A172 (cell line): ENCODE measurements at places on chromosomes 5 and 9. TPM values are rescaled to one million over a fixed set of nuclear protein-coding genes. Genes with fewer than 3 reads are reported as not detected.

DNA sequence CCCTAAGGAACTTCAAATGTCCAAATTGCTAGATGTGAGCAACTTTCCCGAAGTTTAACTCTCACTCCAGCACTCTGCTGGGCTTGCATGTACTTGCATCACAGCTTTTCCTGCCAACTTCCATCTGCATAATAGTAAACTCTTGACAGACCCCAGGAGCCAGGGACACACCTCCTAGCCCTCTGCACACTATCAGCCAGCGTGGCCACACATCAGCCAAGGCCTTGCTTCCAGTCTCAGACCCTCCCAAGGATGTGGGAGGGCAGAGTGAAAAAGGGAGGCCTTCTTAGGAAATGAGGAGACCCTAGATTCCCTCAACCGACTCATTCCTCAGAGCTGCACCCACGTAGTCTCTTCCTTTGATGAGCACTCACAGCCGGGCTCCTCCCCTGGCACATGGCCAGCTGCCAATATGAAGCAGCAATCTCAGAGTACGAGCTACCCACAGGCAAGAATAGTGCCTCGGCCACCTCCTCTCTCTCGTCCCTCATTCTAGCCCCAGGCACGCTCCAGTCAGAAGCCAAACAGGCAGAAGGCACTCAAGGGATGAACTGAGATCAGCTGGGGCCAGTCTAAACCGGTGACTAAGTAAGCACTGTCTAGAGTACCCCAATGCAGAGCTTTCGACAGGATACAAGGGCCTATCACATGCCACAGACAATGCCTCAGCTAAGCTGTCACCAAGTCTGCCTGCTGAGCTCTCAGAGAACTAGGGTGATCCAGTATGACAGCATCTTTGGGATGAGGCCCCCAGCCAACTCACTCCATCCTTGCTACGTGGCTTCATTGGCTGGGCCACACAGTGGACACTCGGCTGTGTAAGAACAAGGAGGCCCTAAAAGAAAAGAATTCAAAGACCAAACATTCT lies 2.3 kb downstream of the P4HA2 start:
- peak; percentile 41 for DNase-seq

DNA sequence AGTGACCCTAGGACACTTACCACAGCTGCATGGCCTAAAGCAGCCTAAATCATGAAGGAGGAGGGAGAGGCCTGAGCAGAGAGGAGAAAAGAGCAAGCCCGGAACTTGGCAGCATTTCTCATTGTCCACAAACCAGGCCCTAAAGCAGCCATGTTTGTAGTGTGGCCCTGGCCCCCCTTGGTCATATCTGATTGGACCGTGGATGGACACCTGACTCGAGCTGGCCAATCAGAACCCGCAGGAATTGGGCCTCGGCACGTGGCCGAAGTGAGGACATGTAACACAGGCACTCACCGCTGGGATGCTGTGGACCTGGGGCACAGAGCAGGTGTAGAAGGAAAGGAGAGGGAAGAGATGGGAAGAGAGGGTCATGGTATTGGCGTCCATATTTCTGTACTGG lies 56.9 kb downstream of the ASS1 start:
- DNase-seq, result no peak

DNA sequence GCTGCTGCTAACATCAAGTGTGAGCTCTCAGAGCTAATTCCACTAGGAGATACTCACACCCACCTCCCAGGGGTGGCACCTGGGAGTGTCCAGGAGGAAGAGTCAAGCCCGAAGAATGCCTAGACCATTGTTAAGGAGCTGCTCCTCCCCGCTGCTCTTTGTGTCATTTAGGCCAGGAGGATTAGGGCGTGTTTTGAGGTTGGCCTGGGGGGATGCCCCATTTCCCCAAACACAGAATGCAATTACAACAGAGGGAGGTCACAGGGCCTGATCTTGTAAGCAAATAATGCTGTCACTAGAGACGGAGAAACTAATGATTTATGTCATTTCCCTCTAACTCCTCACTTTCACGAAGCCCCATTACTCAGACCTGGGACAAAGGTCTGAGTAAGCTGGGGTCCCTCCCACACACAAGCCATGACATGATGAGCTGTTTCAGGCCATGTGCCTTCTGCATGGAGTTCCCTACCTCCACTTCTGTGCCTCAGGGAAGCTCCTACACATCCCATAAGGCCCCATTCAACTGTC lies 312.5 kb downstream of the ACTL7B start:
- DNase-seq, result peak; percentile 88

DNA sequence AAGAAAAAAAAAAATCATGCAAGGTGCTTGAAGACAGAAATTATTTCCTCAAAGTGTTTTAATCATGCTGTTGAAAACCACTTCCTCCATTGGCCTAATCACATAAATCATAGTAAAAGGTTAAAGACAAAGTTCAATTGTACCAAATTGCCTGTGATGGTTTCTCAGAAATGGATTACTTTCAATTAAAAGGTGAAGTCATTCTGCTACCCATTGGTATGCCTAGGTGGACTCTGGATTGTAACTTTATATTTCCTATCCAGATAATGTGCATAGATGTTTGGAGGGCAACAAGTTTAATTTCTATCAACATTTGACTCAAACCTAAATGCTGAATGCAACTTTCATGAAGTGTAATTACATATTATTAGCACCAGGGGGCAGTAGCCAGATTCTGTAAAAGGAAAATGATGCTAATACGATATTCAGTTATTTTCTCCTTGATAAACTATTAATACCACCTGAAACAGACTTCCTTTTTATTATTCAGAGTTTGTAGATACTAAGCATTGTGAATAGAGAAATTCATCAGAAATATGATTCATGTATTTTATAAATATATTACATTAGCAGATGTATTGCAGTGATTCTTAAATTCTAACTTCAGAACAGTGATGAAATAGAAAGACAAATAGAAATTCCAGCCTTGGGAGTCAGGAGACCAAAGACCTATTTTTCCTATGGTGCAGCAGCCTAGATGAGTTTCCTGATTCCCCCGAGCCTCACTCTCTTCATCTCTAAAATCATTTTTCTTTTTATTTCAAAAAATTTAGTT lies 148.2 kb downstream of the CAAP1 start:
- no peak for DNase-seq

GRCh38 chr9:128497824-128498610 lies 6.5 kb upstream of the GLE1 start:
- DNase-seq, result no peak

- no peak for DNase-seq
Measured at GRCh38 chr5:68839019-68839552, 254.7 kb upstream of the SLC30A5 start.

DNA sequence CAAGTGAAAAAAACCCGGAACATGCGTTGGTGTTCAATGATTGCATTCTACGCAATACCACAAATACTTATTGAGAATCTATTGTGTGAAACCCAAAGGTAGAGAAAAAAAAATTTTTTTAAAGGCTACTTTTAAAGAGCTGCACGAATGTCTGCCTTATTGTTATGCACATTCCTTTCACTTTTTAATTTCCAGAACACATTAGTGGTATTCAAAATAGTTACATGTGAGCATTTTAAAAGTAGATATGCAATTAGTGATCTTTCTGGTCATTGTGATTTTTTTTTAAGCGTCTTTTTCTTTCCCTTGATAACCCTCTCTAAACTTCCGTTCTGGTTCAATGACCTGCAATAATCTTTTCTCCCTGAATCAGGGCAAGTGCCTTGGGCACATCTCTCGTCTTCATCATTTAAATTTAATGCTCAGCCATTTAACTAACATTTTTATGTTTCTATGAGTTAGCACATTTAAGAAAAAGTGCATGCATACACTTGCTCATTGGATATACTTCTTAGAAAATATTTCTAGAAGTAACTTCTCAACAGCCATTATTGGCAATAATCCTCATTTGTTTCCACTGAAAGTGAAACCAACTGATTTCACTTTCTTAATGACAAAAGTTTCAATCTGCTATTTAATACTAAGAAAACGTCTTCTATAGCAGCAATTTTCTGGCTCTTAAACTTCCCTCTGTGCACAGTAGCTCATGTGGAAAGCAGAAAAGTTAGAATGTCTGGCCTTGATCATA lies 80.3 kb downstream of the CDH6 start:
- peak; percentile 6 for DNase-seq

GRCh38 chr9:124502711-124503702 lies 4.2 kb downstream of the NR5A1 start:
- no peak for DNase-seq

DNA sequence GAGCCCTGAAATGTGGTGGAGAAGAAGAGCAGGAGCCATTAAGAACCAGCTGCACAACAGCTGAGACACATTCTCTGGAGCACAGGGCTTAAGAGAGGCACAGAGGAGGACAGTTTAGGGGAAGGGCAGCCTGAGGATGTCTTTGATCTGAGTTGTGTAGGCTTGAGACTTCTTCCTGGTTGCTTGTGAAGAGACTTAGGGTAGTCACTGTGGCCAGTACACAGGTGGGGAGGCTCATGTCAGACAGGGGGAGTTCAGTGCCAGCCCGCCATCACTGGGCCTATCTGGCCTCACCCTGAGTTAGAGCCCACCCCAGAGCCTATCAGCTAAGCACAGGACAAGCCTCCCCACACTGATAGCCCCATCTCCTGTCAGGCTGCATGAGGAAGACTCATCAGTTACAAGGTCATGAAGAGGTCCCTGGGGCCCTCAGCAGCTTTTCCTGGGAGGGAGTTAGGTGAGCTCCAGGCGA lies 19.8 kb downstream of the SLC22A4 start:
- no peak for DNase-seq

- DNase-seq, result no peak
Measured at GRCh38 chr5:174083056-174083827, 37.7 kb downstream of the NSG2 start.

DNA sequence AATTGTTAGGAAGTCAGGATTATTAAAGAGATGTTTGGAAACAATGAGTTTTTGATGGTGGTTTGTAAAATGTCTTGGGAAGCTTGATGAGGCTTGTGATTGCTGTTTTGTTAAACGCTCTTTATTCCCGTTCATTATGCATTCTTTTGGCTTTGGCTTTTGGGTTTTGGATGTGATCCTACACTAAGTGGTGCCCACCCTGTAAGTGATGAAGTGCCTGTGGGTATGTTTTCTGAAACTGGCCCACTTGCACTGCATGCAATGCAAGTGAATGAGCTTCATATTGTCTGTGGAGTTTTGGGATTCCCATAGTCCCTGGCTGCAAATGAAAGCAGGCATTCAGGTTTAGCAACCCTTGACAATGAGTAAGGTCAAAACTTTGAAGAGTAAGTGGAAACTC lies 1035.5 kb upstream of the WWC1 start:
- DNase-seq, result no peak

- no peak for DNase-seq
Measured at GRCh38 chr5:132849347-132849746, 16.9 kb downstream of the GDF9 start.

DNA sequence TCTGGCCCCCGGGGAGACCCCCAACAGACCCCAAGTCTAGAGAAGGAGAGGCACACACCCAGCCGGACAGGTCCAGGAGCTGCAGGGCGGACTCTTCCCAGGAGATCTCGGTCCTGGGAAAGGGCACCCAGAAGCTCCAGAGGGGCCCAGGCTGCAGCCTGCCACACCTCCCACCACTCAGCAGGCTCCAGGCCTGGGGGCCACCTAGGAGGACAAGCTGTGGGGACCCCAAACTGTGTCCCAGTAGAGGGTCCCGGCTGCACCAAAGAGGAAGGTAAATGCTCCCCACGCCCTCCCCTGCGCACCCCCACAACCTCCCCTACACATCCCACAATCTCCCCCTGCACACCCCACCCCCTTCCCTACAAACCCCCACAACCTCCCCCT lies 48.5 kb downstream of the PLEKHG4B start:
- no peak for DNase-seq

- no peak for DNase-seq
Measured at GRCh38 chr9:125293134-125293533, 31.5 kb downstream of the GAPVD1 start.

Gene FBP1
- total RNA-seq, result 0.12 TPM in 1 of 2 replicates, not detected in the other

Gene TMEM267
- total RNA-seq, result 19.1 and 21.7 TPM in 2 replicates

Gene HBEGF
- total RNA-seq, result 9.2 and 17.4 TPM in 2 replicates

Gene FGD3
- total RNA-seq, result 0.10 and 0.12 TPM in 2 replicates

Gene S1PR3
- 3.5 and 6.3 TPM in 2 replicates for total RNA-seq

Gene RGS14
- 28.2 and 36.5 TPM in 2 replicates for total RNA-seq

Gene CDH18
- total RNA-seq, result 1.4 and 5.3 TPM in 2 replicates

Gene SLF1
- 16.8 and 93.9 TPM in 2 replicates for total RNA-seq
